Right lobe of liver (tissue), 6 donors: ENCODE measurements at places on chromosomes 13 and 19.

GRCh38 chr13:81760316-81760715 lies 1419.4 kb upstream of the SPRY2 start:
- no peak for DNase-seq

- no peak for DNase-seq
Measured at GRCh38 chr13:75432811-75433244, 49.1 kb downstream of the TBC1D4 start.

GRCh38 chr13:21777166-21777565 lies 106.3 kb downstream of the FGF9 start:
- no peak for DNase-seq

DNA sequence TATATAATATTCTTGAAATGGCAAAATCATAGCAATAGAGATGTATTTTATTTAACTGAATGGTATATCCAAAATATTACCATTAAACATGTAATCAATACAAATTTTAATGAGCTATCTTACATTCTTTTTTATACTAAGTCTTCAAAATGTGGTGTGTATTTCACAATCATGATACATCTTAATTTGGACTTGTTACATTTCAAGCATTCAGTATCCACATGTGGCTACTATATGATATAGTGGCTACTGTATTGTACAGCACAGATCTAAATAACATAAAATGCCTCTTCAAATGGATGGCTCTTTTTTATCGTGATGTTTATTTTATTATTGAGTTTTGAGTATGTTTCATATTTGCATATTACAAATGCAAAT lies 8.0 kb downstream of the TEX101 start:
- no peak for DNase-seq

DNA sequence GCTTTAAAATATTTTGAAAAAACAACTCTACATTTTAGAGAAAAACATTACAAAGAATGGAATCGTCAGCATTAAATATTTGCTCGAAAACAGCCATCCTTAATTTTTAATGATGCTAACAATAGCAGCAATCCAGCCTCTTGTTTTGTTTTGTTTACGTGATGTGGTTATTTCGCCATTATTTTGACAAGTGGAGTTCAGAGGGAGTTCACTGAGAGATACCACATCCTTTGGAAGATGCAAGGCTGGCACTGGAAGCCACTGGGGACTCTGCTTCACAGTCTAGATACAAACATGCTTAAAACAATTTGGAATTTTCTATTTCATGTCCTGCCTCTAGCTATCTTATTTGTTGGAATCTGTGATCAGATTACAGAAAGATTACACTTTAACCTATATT lies 556.3 kb downstream of the PCDH17 start:
- no peak for DNase-seq

GRCh38 chr19:34269081-34269480 lies 14.7 kb downstream of the GARRE1 start:
- DNase-seq, result no peak

GRCh38 chr13:24068472-24068871 lies 92.0 kb upstream of the SPATA13 start:
- DNase-seq, result no peak

GRCh38 chr19:10636304-10636972 lies 11.1 kb downstream of the SLC44A2 start:
- DNase-seq, result no peak

DNA sequence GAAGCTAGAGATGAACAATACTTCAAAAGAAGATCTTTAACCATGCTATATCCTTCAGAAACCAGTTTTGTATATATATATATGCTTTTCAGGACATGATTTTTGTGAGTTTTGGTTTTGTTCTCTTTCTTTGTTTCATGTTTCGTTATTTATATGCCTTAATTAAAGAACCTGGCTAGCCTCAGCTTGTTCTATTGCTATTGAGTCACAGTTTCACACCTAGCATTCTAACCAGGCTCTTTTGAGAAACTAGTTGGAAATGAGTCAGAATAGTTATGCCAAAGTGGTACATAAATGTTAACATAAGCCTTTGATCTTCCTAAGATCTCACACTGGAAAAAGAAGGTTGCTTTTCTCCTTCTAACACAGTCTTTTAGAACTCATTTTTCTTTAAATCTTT lies 1925.2 kb downstream of the OLFM4 start:
- no peak for DNase-seq

DNA sequence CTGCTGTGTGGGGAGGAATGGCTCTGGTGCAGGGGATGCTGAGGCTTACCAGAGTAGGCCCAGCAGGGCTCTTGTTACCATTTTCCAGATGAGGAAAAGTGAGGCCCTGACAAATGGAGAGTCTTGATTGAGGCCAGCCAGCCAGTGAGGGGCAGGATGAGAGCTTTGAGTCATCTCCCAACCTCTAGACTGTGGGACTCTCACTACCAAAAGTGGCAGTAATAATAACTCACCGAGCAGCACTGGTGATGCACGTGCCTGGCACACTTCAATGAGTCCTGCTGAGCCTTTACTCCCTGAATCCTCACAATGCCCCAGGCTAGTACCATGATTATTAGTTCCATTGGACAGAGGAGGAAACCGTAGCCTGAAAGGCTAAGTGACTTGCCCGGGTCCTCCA lies 7.8 kb downstream of the CIC start:
- DNase-seq, result no peak

DNA sequence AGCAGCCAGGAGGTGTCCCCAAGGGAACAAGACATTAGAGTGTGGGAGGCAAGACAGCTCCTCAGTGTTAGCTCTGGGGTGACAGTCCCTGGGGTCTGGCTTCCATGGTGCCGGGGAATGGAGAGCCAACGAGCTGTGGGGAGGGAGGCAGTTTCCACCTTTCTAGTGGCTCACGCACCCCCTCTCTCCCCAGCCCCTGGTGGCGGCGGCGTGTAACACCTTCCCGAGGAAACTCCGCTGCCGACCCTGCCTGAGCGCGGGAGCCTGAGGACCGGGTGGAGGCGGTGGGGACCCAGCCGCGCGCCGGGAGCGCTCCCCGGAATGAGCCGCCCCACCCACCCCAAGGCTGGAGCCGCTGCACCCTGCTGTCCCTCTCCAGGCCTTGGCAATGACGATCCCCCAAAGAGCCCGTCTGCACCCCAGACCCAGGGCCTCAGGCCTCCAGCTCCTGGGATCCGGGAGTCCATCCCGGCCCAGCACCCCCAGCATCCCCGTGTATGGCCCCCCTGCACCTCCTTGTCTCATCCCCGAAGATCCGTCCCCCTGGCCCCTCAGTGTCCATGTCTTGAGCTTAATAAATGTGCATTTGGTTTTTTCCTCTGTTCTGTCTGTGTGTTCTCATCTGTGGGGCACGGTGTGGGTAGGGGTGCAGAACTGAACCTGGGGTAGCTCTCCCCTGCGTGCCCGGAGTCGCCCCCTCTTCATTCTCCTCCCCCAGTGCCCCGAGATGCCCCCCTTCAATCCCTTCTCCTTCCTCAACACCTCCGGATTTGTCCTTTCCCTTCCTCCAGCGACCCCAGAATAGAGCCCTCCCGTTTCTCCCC lies 622 bp upstream of the FXYD5 start:
- DNase-seq, result no peak

- DNase-seq, result no peak
Measured at GRCh38 chr19:14563989-14564651, 7.7 kb downstream of the NDUFB7 start.

- no peak for DNase-seq
Measured at GRCh38 chr19:52258426-52258825, 11.0 kb upstream of the ZNF766 start.

DNA sequence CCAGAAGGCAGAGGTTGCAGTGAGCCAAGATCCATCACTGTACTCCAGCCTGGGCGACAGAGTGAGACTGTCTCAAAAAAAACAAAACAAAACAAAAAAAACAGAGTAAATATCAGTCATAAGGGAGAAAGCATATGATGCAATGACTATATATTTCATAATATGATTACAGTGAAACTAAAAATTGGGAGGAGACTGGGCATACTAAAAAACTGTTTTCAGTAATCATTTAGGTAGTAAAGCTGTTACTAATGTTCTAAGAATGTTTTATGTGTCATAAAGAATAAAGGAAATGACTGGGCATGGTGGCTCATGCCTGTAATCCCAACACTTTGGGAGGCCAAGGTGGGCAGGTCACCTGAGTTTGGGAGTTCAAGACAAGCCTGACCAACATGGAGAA lies 15.9 kb downstream of the ZNF573 start:
- DNase-seq, result no peak

DNA sequence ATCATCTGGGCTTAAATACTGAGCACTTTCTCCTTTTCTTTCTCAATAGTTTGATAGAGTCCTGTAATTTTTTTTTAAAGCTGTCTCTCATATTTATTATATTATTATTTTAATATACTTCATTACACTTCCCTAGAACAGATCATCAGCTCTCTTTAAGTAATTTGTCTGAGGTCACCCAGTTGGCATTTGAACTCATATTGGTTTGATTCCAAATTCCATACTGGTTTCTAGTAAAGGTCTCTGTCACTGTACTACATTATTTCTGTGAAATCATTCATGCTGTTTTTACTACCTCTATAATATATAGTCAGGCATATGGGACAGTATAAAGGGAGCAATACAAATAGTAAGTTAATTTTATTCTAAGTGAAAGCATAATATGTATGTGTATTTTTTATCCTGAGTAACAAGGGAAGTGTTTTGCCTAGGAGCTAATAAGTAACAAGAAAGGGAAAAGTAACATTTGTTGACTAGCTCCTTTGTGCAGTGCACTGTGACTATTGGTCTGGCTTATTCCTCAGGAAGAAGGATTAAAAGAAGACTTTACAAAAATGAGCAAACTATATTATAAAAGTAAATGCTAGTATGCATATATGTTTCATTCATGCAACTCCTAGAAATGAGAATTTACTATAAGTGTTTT lies 14.3 kb downstream of the LPAR6 start:
- no peak for DNase-seq

GRCh38 chr19:31668921-31669320 lies 319.7 kb upstream of the TSHZ3 start:
- DNase-seq, result no peak

- peak; percentile 31 for DNase-seq
Measured at GRCh38 chr19:54062643-54063042, 1.1 kb downstream of the VSTM1 start.

GRCh38 chr19:47309608-47310007 lies at the start of gene C5AR1:
TSS of gene C5AR1 (plus strand) at chr19:47309861. CDS start at chr19:47309896, 35 bp downstream.
- DNase-seq, result peak; percentile 70

DNA sequence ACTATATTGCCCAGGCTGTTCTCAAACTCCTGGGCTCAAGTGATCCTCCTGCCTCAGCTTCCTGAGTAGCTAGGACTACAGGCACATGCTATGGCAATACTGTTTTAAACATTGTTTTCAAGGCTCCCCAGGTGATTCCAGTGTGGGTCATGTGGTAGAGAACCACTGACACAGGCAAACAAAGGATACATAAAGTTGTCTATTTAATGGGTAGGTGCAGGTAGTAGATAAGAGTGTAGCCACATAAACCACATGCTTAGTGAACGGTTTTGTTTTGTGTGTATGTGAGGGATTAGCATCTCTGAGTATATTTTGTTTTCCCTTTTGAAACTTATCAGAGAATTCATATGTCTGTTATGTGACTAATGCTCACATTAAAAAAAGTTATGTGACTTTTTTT lies 36.7 kb downstream of the USPL1 start:
- no peak for DNase-seq

GRCh38 chr13:34733721-34734120 lies 208.3 kb upstream of the NBEA start:
- DNase-seq, result no peak

- DNase-seq, result peak; percentile 84
Measured at GRCh38 chr19:18503971-18504885, 17.6 kb downstream of the ELL start.

- no peak for DNase-seq
Measured at GRCh38 chr13:26255691-26256277, 1.9 kb downstream of the CDK8 start.

DNA sequence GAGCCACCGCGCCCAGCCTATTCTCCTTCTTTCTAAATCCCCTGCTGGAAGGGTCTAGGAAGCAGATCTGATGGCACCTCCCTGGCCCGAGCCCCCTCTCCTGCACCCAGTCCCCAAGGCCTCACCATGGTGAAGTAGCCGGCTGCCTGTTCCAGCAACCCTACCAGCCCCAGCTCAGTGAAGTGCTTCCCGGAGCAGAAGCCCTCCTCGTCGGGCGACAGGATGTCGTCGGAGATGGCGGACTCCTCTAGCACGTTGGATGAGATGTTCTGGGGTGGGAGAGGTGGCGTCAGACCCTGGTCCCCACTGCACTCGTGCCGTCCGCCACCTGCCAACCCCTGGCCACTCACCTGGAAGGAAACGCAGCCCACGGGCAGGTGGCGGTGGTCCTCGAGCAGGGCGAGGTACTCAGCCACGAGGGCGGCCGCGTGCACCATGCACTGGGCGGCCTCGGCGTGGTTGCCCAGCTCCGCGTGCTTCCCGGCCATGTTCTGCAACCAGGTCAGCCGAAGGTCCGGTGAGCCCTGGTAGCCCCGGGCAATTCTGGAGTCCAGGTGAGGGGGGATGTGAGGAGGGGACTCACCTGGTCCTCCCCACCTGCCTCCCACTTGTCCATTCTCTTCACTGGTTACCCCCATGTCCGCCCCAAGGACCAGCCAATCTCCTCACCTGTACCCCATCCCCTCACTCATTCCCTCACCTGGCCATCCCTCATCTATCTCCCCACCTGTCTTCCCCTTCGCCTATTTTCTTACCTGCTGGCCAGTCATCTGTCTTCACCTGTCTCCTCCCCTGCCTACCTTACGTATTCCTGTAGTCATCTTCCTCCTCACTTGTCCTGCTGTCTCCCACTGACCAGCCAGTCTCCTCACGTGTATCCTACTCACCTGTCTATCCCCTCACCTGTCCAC lies 11.5 kb upstream of the KANK2 start:
- DNase-seq, result no peak

DNA sequence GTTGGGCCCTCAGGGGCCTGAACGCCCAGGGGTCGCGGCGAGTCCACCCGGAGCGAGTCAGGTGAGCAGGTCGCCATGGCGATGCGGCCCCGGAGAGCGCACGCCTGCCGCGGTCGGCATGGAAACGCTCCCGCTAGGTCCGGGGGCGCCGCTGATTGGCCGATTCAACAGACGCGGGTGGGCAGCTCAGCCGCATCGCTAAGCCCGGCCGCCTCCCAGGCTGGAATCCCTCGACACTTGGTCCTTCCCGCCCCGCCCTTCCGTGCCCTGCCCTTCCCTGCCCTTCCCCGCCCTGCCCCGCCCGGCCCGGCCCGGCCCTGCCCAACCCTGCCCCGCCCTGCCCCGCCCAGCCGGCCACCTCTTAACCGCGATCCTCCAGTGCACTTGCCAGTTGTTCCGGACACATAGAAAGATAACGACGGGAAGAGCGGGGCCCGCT lies at the start of gene CCNA1:
Gene CCNA1, plus strand, starts transcription at position 390 of the 439 bp plus-strand sequence. CDS start 562 bp downstream, outside the sequence.
- DNase-seq, result no peak

GRCh38 chr19:55175117-55175867 lies 4.8 kb downstream of the SYT5 start:
- no peak for DNase-seq

- DNase-seq, result no peak
Measured at GRCh38 chr19:44111910-44112463, 1.2 kb upstream of the ZNF225 start.

DNA sequence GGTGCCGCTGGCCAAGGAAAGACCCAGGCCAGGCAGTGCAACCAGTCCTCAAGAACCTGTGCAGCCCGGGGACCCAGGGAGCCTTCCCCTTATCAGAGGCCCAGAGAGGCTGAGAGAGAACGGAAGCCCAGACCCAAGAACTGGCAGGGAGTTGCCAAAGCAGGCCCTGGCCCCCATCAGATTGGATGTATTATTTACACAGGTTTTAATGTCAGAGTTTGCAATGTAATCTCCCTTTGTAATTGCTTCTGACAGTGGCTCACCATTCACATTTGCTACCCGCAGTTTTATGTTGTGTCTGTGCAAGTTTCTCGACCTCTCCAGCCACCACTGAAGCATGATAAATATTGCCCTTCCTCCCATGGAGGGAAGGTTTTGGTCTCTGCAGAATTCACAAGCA lies 660.9 kb downstream of the LIG4 start:
- no peak for DNase-seq

GRCh38 chr13:112582263-112582662 lies 5.7 kb downstream of the TUBGCP3 start:
- no peak for DNase-seq
